ENCODE measurements at places on chromosomes 7 and 10.
A peak's percentile ranks its signal among the peaks of the same experiment; 100 is the strongest.

DNA sequence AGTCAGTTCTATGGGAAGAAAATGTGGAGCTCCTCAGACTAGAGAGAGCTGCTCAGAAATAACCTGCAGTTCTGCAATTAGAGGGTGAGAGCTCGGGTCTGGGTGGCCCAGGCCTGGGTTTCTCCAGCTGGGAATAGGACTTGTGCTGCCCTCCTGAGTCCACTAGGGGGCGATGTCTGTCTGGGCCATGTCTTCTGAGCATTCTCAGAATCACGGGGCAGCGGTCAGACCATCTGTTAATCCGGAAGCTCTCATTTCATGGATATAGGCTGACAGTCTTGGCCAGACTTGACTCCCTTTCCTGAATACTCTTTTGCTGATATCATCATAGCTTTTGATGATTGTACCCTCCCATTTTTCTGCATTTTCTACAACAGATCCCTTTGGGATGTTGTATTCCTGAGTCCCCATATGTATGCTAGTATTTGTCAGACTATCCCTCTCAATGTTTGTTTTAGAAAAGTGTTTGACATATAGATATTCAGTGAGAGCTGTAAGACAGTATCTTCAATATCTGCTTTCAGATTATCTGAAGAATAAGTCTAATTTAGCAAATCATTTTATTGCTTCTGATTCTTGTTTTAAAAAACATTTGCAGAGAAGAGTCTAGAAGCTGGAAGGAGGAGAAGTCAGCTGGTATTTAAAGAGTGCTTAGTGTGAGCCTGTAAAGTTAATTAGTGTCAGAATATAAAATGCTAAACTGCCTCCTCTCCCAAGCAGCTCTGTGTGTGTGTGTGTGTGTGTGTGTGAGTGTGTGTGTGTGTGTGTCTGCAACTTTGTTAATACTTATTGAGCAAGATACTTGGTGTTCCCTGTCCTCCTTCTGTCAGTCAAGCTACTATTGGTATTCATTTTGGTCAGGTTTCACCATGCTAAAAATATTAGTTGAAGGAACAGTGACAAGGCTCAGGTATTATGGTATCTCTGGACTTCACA lies 38.0 kb downstream of the STARD3NL start:
- DNase-seq: peak; percentile 73

DNA sequence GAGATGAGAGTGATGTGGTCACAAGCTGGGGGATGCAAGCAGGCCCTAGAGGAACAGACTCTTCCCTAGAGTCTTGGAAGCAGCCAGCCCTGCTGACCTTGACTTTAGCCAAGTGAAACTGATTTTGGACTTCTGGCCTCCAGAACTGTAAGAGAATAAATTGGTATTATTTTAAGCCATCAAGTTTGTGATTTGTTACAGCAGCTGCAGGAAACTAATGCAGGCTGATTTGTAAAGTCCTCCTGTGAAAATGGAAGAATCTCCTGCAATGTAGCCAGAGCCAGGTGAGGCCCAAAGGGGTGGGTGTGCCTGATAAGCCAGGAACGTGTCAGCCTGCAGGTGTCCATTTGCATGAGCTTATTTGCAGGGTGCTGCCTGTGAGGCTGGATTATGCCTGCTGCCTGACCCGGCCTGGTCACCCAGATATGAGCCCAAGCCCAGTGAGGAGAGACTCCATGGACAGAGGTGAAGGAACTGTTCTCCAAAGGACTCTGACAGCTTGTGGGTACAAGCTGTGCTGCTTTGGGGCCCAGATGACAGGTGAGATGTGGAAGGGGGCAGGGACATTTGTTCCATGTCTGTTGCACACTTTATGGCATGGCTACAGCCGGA lies 24.6 kb upstream of the PLEKHA1 start:
- no peak for DNase-seq

DNA sequence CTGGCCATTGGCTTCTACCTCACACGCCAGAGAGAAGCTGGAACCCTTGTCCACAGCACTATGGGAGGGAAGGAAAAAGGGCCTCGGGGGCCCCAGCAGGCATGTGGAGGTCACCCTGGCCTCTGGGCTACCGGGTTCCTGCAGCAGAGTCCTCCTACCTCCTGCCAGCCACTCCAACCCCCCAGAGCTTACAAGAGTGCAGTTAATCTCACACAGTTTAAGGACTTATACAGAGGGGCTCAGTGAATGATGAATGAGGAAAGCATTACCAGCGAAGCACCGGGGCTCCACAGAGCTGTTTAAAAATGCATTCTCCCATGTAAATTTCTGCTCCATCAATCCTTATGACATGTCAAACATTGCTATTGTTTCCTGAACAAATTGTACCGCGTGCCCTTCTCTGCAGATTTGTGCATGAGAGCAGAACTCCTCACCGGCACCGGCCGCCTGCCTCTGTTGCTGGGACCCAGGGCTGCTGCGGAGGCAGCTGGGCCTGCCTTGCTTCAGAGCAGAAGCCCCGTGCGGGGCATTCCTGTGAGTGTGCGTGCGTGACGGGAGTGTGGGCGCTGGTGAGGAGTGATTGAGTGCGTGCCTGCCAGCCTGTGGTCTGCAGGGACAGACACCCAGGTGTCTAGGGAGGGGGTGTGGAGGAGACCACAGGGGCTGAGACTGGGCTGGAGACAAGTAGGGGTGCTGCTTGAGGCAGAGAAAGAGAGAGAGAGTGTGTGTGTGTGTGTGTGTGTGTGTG lies 52.8 kb downstream of the C10orf105 start:
- no peak for DNase-seq

DNA sequence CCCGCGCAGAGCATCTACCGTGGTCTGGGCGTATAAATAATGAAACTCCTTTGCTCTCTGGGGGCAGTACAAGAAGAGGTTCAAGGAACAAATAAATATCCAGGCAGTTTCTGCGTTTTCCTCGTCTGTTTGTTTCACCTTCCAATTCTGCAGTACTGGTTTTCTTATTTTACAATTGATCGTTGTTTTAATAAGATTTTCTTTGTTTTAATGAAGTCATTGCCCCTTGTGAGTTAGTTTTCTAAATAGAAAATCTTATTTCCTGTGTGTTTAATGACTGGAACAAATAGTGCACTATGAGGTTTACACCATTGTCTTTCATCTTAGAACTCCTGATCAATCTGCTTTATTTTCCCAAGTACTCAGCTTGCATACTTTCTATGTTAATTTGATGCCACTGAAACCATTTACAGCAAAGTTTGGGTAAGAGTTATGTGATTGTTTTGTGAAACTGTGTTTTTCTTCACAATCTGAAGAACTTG lies 1.2 kb downstream of the PLEKHA1 start:
- DNase-seq: no peak

DNA sequence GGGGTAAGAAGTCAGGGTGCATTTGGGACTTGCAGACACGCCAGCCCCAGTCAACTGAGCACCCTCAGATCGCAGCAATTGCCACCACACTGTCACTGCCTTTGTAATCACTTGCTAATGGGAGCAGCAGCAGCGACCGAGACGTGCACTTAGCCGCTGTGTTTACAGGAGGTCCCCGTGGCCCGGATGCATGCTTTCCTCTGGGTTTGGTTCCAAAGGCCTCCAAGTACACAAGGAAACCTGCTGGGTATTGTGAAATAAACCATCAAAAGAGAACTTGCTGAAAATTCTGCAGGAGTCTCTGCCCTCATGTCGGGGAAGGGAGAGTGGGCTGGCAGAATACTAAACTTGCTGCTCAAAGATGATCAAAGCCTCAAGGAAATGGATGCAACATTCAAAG lies 341.7 kb downstream of the DNAJB6 start:
- DNase-seq: no peak

DNA sequence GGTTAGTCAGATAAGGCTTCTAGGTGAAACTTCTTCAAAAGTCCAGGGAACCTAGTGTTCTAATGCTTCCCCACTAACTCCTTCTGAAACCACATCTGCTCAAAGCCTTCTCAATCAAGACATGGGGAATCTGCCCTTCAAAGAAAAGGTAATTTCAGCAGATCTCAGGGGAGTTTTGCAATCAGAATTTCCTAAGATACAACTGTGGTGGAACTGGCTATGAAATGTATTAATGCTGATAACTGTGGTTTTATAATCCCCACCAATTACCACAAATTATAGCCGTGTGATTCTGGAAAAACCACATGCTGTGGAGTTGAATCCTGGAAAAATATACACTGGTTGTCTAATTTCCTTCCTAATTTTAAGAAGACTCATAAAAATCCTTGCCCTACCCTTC lies 233.8 kb downstream of the SORCS1 start:
- no peak for DNase-seq

DNA sequence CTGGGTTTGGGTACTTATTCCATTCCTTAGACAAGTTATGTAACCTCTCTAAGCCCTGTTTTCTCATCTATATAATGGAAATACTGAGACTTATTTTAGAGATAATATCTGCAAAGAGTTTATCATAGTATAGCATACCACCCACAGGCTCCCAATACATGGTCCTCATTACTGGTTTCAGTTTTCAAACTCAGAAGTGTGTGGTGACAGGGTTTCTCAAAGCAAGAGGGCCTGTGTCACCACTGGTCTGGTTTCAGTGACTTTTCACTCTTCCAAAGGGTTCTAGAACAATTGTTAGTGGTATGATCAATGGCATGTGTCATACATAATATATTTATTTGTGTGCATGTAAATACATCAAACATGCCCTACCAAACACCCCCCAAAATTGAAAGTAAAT lies 89.2 kb upstream of the BMPER start:
- DNase-seq: no peak

DNA sequence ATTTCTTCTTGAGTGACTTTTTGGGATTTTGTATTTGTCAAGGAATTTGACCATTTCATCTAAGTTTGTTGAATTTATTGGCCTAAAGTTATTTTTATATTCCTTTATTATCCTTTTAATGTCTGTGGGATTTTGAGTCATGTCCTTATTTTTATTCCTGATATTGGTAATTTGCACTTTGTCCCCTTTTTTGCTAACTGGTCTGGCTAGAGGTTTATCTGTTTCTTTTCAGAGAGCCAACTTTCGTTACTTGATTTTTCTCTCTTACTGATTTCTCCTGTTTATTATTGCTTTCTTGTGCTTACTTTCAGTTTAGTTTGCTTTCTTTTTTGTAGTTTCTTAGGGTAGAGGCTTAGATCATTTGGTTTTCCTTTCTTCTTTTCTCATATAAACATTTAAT lies 14.6 kb downstream of the MGMT start:
- DNase-seq: no peak

- no peak for DNase-seq
These were observed 225.8 kb downstream of the EXOC4 start for GRCh38 chr7:133478591-133479135.

GRCh38 chr10:106309376-106309775 lies 855.1 kb downstream of the SORCS1 start:
- no peak for DNase-seq

DNA sequence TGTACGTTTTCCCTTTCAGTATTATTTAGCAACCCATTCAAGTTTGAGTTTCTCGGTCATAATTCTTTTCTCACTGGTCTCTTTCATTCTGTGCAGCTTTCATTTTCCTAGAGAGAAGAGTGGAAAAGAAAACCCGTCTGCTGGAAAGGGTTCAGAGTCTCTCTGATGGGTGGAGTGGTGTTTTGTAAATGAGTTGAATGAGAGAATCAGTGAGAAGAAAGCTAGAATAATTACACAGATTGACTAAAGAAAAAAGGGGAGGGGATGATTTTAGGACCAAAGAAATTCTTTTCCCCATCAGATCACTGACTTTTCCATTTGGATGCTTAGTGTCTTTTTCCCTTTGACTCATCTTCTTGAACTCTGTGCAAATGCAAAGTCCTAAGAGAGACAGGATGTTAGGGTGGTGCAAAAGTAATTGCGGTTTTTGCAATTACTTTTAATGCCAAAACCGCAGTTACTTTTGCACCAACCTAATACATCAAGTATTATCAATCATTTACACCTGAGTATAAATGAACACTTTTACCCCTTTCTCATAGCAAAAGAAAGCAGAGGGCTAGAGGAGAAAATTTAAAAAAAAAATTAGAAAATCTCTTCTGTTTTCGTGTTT lies 242.1 kb upstream of the SP4 start:
- no peak for DNase-seq

DNA sequence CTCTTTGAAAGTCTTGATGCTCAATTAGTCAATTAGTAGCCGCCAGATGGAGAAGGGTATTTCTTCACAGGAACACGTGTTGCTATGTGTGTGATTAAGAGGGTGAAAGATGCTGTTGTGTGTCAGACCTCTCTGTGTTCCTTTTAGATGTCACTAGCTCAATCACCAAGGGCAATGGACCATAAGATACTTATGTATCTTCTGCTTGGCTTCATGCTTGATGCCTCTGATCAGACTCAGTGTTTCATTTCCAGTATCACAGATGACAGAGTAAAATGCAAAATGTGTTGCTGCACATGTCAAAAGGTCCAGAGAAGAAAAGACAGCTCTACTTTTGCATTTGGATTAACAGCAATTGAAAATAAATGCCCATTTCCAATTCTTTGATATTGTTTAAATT lies 865.9 kb downstream of the CNTNAP2 start:
- DNase-seq: no peak

DNA sequence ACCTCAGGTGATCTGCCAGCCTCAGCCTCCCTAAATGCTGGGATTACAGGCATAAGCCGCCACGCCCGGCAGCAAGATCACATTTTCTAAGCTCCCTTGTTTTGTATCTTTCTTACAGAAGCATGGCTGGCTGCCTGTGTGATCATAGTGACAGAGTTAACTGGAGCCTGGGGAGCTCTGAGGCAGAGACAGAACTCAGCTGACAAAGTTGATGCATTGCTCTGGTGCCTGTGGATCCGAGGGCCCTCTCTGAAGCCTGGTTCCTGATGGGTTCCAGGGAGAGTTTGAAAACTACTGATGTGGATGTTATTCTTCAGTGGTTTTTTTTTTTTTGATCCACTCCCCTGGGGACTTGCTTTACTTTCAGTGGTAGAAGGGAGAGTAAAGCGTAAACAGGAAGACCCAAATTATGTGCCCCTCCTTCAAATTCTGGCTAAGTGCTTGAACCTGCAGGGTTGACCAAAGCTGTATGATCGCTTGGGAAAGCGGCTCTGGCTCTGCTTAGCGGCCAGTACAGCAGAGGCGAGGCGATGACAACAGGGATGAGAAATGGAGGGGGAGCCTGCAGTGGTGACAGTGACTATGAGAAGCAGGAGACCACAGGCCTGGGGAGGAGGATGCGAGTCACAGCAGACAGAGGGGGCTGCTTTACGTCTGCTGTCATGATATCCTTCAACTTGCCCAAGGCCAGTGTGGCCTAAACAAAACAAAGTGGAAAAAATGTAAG lies 6.8 kb upstream of the EFCAB10 start:
- no peak for DNase-seq
